ENCODE measurements at places on chromosomes 3 and 15. TPM values are rescaled to one million over a fixed set of nuclear protein-coding genes. Genes with fewer than 3 reads are reported as not detected.

The UROC1 gene
- not detected for total RNA-seq

The PLAAT1 gene
- 4.5 TPM for total RNA-seq

The HRG gene
- total RNA-seq, result not detected

The ADAMTS9 gene
- total RNA-seq, result 15.4 TPM

The GP5 gene
- total RNA-seq, result not detected

The C3orf22 gene
- total RNA-seq, result not detected

The RGMA gene
- total RNA-seq, result 25.0 TPM

The GOLGA6L24 gene
- not detected for total RNA-seq

- DNase-seq, result no peak
Observed at GRCh38 chr3:43207628-43208085, 78.7 kb upstream of the SNRK start.

DNA sequence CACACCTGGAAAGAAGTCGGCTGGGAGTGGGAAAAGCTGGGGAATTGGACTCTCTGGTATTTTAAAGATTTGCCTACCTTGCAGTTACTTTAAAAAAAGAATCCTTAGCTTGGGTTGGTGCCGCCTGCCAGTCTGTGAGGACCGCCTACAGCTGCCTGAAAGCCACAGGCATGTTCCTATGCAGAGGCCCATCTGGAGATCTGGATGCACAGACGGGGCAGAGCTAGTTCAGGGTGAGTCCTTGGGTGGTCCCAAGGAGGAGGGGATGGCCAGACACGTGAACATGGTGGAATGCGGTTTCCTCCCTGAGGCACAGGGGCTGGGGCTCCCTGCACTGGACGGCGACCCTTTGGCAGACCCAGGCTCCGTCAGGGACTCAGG, 113.2 kb upstream of the IQSEC1 start:
- no peak for DNase-seq

DNA sequence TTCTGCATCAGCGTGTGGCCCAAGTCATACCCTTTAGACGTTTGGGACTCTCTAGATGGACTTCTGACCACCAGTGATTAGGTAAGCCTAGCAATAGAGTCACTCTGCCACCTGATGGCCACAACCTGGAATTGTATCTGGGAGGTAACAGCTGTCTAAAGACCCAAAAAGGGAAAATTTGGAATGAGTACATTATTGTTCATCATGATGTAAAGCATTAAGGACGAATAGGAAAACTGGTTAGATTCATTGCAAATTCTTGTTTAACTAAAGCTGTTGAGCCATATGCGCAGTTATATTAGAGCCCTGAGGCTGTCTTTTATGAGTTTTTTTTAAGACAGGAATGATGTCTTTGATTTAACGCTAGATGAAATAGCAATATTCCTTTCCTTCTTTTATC, 63.6 kb downstream of the FAM81A start:
- no peak for DNase-seq

GRCh38 chr15:58447271-58448010, 15.7 kb downstream of the LIPC start:
- DNase-seq, result no peak

GRCh38 chr15:52532427-52532826, 3.7 kb upstream of the MYO5A start:
- DNase-seq, result no peak

DNA sequence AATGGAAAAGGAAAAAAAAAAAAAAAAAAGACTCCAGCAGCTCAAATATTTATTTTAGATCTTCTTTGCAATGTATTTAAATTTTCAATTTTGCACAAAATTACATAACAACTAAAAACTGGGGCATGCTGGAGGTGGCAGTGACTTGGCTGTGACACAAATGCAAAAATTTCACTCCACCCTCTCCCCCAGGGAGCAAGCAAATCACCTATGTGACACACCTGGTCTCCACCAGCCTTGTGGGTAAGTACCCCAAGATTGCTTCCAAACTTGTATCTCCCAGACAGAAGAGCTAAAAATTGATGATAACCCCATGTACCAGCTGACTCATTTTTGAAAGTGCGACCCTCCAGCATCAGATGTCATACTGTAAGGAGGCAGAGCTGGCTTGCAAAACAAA, 32.0 kb downstream of the UBE3A start:
- no peak for DNase-seq

GRCh38 chr3:82222401-82222800, 461.0 kb upstream of the GBE1 start:
- DNase-seq, result no peak
